SK-N-SH treated with all-trans-retinoic acid at 6 μM for 48 hours (cell line): ENCODE measurements at places on chromosomes 7 and 10.

DNA sequence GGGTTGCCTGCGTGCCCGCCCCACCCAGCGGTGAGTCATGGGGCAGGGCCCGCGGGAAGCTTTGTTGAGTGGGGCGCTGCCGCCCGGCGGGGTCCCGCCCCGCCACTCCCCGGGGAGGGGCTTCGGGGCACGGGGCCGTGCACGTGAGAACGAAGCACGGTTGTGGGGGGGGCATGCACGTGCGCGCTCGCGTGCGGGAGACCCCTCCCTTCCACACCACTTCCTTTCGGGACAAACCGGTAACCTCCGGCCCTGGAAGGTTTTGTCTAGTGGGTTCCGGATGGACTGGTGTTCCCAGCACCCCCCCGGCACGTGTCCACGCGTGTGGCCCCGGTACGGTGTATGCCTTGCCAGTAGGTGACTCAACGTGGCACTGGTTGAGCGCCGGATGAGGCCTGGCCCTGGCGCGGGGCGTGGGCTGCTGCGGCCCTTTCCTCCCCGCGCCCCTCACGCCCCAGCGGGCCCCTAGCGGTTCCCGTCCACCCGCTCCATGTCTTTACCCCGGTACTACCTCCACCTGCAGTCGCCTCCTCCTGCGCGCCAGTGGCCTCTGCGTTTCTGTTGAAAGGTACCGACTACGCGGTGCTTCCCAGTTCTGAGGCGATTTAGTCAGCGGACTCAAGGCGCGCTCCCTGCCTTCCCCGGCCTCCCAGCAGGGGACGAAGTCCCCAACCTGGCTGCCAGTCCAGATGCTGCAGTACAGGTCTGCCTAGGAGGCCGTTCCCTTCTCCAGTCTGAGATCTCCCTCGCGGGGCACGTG is 3.1 kb downstream of the ADIRF start:
- ATAC-seq, result no peak

DNA sequence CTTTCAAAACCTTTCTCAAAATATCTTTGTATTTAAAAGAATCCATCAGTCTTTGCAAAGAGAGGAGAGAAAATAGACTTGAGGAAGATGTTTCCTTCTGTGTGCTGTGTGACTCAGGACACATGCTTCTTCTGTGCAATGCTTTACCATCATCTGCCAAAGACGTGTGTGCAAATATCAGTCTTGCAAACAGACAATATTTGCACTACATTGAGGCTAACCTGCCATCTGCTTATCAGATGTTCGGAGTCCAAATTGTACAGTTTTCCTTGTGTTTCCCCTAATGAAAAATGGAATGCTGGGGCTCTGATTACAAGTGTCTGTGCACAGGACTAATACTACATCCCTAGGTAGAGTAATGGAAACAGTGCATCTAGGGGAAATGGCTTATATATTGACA is 353.1 kb upstream of the LRRTM3 start:
- ATAC-seq, result no peak

DNA sequence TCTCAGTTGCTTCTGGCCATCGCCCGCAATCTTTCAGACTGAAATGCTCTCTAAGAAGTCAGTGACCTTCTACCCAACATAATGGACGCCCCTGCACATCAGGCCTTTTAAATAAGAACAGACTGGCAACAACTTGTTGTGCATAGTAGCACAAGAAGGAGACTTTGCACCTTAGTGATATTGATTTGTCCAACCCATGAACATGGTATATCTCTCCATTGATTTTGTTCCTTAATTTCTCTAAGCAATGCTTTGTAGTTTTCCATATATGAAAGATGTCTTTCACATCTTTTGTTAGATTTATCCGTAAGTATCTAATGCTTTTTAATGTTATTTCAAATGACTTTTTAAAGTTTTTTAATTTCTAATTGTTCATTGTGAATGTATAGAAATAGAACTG is 4.3 kb downstream of the IL15RA start:
- ATAC-seq, result no peak

- ATAC-seq, result no peak
These were observed 547.2 kb downstream of the ETV1 start for GRCh38 chr7:13442226-13442625.

- ATAC-seq, result peak; percentile 48
These were observed 86.3 kb downstream of the TBXAS1 start for GRCh38 chr7:139915268-139915863.

DNA sequence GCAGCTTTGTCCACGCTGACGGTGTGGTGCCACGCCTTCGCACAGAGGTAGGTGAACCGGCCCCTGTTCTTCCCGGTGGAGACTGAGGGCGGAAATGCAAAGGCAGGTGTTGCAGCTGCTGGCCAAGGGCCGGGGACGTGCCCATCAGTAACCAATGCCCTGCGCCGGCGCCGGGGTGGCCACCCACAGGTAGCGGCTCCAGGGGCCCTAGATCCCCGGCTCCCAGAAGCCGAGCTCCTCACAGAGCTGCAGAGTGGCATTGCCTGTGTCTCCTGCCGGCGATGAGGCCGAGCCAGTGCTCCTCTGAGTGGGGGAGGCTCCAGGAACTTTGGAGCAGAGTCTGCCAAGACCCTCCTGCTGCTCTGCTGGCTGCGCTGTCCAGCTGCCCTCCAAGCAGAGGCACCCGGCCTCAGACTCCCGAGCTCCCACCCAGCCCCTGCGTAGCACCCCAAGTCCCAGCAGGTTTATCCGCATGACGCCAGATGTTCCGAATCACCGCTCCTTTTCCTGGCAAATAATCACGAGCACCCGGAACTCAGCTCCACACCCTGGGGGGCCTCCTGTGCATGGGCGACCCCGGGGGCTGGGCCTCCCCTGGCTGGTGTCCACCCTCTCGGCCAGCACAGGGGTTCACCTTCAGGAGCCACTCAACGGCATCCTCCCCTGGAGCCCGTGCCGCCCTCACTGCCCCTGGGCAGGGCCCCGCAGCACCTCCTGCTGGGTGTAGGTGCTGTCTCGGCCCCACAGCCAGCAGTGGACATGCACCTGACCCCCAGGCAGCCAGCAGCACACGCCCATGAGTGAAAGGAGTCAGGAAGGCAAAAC is 22.1 kb downstream of the CFAP46 start:
- no peak for ATAC-seq

DNA sequence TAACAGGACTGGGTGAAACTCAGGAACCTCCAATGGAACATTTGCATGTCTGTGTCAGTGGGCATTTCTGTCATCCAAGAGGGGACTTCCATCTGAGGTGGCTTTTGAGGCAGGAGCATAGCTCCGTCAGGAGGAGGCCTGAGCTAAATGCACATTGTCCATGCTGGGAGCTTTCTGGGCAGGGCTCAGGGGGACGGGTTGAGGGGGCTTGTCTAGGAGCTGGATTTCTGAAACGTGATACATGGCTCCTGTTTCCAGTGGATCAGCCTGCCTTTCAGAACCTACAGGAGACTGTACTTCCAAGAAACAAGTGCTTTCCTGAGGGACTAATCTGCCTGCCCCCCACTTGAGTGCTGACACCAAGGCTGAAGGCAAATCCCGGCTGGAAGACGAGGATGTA is 40.5 kb upstream of the GDF10 start:
- no peak for ATAC-seq

DNA sequence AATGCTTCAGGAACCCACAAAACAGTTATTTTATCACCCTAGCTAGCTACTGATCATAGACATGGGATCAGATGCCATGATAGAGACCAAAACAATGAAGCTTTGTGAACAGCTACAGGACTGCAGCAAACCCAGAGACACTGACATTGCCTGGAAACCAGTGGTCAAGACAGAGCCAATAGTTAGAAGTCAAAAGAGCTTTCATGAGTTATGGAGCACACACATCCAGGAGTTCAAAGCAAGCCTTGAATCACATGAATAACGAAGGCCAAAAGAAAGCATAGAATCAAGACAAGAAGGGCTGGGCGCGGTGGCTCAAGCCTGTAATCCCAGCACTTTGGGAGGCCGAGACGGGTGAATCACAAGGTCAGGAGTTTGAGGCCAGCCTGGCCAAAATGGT is 34.5 kb upstream of the GSAP start:
- no peak for ATAC-seq

DNA sequence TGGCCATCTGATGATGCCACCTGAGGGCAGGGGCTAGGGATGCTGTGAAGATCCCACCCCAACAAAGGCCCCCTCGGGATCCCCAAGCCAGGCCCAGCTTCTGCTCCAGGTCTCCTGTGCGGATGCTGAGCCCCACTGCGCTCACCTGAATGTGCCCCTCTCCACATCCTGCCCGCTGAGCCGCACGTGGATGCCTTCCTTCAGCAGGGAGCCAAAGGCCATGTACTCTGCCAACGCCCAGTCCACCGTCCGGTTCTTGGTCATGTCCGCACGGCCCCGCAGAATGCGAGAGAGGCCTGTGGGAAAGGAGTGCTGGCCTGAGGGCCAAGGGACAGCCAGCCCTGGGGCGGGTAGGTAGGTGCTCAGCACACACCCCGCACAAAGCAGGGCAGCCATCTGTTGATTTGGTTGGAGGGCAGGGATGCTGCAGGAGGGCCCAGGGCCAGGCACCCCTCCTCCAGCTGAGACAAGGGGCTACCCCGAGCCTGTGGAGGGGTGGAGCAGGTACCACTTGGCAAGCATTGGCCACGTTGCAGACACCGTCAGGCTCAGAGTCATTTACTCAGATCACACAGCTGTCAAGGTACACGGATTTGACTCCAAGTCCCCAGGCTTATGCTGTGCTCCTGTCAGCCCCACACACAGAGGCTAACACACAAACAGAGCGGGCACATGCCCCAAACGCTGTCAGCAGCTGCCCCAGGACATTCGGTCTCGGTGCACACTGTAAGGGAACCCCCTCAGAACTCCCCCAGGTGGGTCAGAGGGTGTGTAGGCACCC is 19.2 kb downstream of the OGDHL start:
- ATAC-seq, result no peak

GRCh38 chr10:84029840-84030239 is 109.5 kb upstream of the GHITM start:
- ATAC-seq, result no peak

DNA sequence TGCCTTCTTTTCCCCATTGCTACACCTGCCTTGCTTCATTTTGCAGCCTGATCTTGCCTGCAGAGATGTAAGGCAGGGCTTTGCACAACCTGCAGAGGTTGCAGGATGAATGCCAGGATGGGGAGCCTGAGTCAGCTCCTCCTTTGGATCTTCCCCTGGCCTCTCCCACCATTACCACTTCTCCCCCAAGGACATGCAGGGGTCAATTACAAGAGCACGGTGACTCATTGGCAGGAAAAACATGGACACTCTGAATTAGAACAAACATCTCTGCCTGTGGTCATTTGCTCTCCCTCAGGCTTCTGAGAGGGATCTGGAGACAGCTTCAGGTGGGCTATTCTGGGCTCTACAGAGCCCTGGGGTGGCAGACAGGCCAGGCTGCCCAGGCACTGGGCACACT is 89.2 kb downstream of the HERPUD2 start:
- ATAC-seq, result peak; percentile 68

- peak; percentile 4; the same call in 1 of the 3 replicates for ATAC-seq
These were observed 25.4 kb downstream of the CALD1 start for GRCh38 chr7:134804854-134805253.

DNA sequence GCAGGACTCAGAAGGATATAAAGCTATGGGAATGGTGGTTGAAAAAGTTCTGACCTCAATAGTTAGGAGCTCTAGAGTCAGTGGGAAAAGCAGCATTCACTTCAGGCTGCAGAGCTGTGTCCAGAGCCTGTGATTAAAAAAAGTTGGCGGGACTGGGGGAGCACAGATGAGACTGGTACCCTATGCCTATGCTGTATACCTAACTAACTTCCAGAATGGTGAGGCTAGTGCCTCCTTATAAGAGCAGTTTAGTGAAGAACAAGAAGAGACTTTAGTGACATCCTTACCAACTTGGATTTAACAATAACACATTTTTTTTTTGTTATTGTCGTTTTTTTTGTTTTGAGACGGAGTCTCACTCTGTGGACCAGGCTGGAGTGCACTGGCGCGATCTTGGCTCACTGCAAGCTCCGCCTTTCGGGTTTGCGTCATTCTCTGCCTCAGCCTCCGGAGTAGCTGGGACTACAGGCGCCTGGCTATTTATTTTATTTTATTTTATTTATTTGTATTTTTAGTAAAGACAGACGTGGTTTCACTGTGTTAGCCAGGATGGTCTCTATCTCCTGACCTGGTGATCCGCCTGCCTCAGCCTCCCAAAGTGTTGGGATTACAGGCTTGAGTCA is 6.6 kb upstream of the ZNF282 start:
- ATAC-seq, result peak; percentile 83

GRCh38 chr7:21326241-21326640 is 101.6 kb upstream of the SP4 start:
- ATAC-seq, result no peak

DNA sequence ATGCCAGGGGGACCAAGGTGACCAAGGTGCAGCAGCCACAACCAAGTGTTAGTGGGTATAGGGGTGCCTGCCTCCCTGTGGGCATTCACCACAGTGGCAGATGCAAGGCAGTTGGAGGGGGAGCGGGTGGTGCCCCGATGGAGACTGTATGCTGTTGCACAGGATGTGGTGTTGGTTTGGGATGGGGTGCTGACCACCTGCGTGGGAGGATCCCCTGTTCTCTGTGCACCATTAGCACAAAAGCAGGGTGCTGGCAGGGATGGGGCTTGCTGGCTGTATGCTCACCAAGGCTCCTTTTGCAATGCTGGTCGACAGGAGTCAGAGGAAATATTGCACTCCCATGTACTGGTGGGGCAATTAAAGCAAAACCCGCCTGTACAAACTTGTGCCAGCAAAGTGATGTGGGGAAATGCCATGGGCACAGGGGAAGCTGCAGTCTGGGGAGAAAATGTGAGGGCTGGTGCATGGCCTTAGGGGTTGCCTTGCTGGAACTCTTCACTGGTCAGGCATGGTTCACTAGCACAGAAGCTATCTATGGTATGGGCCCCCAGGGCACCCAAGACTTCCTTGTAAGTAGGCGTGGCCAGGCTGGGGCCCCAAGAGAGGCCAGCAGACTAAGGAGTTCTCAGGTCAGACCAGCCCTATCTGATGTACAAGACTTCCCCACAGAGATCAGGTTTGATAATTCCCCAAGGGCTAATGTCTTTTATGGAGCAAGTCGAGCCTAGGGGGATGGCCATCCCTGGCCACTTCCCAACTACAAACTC is 51.9 kb upstream of the GNAT3 start:
- no peak for ATAC-seq

- ATAC-seq, result no peak
These were observed 244.3 kb downstream of the PRKG1 start for GRCh38 chr10:51318399-51319172.

GRCh38 chr7:140631021-140631420 is 9.6 kb downstream of the DENND2A start:
- no peak for ATAC-seq

GRCh38 chr10:79107736-79108264 is 39.0 kb downstream of the ZMIZ1 start:
- ATAC-seq, result no peak

GRCh38 chr7:4725850-4726450 is 43.9 kb downstream of the FOXK1 start:
- no peak for ATAC-seq

GRCh38 chr7:128041203-128041602 is 10.0 kb upstream of the LRRC4 start:
- peak; percentile 74 for ATAC-seq

GRCh38 chr7:50771120-50772002 is 11.3 kb downstream of the GRB10 start:
- ATAC-seq, result no peak

DNA sequence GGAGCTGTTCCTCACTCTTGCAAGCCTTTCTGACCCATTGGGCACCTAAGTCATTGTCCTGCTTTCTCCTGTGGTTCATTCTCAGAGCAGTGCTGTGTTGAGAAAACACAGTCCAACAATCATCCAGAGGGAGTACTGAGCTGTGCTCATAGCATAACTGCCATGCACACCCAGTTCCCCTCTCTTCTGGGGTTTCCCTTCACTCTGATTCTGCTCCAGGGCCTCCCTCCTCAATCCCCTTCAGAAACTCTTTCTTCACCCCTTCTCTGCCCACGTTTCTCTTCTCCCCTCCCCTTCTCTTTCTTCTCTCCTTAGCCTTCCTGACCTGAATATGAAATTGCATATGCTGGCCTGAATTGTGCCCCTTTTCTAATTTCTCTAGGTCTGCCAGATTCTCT is 155.8 kb downstream of the AOAH start:
- no peak for ATAC-seq
